Colonic mucosa (tissue), 4 donors: ENCODE measurements at places on chromosomes 3 and 15.
A peak's percentile ranks its signal among the peaks of the same experiment; 100 is the strongest.

- DNase-seq: no peak
These were observed 56.5 kb upstream of the SLC6A1 start for GRCh38 chr3:10935846-10936631.

- no peak for DNase-seq
These were observed 149.9 kb downstream of the LRRK1 start for GRCh38 chr15:101068961-101069653.

DNA sequence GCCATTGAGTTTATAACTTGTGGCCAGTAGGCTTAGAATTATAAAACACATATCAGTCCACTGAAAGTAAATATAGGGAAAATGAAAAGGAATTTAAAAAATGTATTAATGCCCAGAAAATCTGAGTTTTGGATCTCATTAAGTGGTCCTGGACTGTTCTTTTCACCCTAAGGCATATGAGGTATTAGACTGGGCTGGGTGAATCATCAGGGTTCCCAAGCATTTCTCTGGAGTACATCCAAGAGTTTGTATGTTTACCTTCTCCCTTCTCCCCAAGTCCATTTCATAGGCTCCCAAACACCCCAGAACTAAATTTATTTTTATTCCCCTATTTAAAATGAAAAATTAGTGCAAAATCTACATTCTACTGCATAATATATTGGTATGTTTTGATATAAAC is 31.9 kb upstream of the SPTSSB start:
- no peak for DNase-seq

- DNase-seq: no peak
These were observed 43.6 kb downstream of the PIK3R4 start for GRCh38 chr3:130702985-130703384.

DNA sequence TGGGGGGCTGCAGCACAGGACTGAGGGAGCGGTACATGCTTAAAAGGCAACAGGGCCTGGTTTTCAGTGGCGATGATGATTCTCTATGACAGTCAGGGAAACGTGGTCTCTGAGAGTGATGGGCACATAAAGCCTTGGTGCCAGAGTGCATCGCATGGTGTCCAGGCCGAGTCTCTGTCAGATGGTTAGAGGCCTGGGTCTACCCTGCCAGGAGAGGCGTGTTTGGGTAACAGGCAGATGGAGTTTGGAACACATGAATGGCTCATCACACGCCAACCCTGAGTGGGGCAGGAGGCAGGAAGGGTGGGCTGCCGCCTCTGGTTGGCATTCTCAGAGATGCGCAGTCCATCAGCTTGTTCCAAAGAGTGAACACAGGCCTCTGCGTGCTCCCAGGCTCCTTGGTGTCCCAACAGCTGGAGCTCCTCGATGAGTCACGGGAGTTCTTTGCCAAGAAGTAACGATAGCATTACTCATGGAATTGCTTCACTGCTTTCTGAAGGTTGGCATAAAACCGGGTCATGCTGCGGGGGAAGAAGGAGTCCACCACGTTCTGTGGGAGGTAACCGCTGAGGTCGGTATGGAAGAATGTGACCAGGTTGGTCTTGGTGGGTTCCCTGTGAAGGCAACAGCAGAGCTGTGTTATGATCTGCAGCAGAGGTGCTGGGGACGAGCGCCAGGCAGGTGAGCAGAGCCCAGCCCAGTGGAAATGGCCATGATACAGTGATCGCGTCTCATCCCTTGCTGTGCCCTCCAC is 11.0 kb downstream of the STARD5 start:
- DNase-seq: peak; percentile 62

GRCh38 chr15:61092361-61093157 is 136.5 kb downstream of the RORA start:
- DNase-seq: no peak

DNA sequence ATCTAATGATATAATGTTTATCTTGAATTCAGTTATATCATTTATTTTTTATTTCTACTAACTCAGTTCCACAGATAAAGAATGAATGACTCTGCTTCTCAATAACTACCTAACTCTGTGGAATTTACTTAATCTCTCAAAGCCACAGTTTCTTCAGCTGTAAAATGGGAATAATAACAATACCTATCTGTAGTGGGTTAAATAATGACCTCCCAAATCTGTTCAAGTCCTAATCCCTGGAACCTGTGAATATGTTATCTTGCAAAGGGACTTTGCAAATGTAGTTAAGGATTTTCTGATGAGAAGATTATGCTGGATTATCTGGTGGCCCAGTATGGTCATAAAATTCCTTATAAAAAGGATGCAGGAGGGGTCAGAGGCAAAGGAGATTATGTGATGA is 61.7 kb downstream of the THRB start:
- no peak for DNase-seq

- no peak for DNase-seq
These were observed 808 bp downstream of the GK5 start for GRCh38 chr3:142224482-142225072.

- no peak for DNase-seq
These were observed 400.6 kb downstream of the VPS13C start for GRCh38 chr15:61659566-61660190.

GRCh38 chr15:89126009-89126408 is 37.8 kb downstream of the ABHD2 start:
- DNase-seq: no peak

DNA sequence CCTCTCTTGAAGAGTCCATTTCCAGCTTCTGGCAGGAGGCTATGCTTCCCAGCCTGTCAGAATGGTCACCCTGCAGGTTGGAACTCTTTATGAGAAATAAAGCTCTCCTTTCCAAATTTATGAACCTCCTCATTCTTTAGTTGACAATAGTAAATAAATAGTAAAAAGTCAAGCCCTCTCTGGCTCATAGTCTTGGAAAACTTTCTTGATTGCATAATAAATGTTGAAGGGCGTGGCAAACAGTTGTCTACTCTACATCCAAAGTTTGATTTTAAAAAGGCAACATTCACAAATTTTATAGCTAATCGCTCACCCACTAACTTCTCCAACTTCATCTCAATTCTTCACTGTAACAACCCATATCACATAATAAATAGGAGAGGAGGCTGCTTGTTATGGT is 58.8 kb downstream of the MCF2L2 start:
- no peak for DNase-seq

- DNase-seq: no peak
These were observed 125.8 kb upstream of the ZNF385D start for GRCh38 chr3:21876782-21877181.

GRCh38 chr15:90219421-90220141 is 14.2 kb downstream of the CIB1 start:
- DNase-seq: no peak

GRCh38 chr3:38738630-38739395 is 77.2 kb downstream of the SCN10A start:
- peak; percentile 46 for DNase-seq

DNA sequence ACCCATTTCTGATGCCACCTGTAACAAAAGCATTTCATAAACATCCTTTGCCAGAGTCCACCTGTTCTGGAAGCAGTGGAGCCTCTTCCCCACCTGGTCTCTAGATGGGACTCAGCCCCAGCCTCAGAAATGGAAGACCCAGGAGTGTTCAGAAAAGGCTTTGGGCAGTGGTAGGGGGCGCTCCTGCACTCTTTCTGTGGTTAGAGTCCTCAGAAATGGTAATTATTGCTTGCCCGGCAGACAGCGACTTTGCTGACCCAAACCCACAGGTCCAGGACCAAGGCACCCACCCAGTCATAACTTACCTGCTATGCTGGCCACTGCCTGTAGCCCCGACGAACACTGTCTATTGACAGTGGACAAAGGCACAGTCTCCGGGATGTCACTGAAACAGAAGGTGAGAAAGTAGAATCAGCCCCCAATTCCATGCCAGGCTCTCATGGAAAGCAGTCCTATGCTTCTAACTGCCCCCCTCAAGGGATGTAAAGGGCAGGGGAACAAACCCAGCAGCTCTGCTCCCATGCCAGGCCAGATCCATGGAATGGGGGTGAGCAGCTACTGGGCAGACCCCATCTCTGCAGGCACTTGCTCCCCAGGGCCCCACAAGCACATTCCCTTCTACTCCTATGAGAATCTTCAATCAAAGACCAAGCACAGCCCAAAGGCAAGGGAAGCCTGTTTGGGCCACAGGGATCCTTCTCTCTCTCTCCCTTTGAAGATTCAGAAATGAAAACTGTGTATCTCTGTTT is 5.1 kb downstream of the ACAA1 start:
- DNase-seq: peak; percentile 53

DNA sequence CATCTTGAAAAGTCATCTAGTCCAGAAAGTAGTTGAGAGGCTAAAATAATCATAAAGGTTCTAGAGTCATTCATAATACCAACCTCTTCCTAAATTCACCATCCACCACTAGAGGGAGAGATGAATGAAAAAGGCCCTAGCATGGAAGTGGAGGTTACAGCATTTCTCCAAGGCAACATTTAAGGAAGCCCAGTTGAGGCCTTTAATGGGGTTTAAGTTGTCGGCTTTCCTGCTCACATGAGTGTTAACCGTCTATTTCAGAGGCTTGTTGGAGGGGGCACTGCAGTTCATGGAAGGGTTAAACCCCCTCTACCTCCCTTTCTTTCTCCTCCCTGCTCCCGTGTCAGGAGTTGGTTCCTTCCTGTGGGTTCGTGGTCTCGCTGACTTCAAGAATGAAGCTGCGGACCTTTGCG is 3.8 kb upstream of the SLCO3A1 start:
- no peak for DNase-seq

- peak; percentile 9 for DNase-seq
These were observed 97.3 kb downstream of the DAPK2 start for GRCh38 chr15:63948971-63949370.

DNA sequence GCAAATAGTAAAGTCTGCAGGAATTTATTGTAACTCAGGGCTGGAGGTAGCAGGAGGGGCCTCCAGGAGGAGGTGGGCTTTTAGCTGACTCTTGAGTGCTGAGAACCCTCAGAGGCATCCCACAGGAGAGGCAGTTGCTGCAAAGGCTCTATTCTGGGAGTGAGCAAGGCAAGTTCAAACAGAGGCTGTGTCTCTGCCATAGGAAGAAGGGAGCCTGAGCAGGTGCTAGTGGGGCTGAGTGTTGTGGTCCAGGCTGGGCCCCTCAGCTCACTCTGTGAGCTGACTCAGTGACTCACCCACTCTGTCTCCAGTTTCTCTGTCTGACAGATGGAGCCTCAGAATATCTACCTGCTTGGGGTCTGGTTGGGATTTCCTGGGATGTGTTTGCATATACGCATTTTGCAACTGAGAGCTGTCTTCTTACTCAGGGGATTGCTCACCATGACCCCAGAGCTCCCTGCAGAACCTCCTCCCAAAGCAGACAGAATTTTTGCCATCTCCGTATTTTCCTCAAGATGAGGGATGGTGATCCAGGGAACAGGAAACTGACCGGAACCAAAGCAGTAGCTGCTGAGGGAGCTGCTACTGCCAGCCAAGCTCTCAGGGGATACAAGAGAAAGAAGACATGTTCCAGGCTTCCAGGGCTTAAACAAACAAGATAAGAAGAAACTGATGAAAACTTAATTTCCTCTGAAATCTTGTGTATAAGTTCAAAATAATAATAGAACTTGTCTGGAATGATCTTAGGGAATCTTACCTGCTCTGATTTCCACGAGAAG is 13.6 kb upstream of the NOX5 start:
- DNase-seq: no peak

DNA sequence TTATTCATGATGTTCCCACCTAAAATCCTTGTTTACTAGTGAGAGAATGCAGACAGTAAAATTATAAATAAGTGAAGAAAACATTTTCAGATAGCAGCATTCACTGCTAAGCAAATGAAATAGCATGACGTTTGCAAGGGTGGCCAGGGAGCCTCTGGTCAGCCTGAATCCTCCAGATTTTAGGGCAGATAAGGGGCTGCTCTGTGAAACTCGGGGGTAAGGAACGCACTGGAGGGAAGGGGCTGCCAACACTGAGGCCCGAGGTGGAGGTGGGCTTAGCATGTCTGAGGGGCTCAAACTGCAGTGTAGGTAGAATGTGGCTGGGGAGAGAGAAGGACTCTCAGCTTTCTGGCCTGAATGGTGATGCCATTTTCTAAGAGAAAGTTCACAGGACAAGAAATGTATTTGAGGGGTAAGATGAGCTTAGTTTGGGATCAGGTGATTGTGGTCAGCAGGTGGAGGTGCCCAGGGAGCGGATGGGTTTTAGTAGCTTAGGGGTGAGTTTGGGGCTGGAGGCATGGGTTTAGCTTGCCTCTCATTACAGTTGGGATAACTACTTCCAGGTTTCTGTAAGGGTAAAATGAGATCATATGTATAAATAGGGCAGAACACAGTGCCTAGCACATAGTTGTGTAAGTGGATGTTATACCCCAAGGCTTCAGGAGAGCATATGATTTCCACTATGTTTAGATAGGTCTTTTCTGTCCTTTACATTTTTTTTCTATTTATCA is 20.5 kb downstream of the GPR171 start:
- no peak for DNase-seq

- DNase-seq: no peak
These were observed 101.3 kb downstream of the DPH6 start for GRCh38 chr15:35444557-35445204.

DNA sequence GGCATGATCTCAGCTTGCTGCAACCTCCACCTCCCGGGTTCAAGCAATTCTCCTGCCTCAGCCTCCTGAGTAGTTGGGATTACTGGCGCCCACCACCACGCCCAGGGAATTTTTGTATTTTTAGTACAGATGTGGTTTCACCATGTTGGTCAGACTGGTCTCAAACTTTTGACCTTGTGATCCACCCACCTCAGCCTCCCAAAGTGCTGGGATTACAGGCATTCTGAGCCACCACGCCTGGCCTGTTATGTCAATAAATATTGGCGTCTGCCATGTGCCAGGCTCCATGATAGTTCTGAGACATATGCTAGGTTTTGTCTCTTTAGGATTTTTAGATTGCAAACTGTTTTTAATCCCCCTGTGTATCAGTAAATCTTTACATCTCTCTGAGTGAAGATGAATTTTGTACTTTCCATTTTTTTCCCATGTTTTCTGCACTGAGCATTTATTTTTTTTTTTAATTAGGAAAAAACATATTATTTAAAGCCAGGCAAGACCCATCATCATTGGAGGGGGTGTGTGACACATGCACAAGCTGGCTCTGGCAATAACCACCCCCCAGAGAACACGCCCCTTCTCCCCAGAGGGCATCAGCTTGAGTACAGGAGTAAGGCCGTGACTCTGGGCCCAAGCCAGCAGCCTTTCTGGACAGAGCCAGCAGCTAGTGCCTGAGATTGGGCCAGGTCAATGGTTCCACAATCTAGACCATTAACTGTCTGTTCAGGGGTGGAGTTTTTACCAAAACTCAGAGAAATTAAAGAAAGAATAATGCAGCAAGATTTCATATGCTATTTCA is 51.0 kb upstream of the ATP1B3 start:
- DNase-seq: no peak

DNA sequence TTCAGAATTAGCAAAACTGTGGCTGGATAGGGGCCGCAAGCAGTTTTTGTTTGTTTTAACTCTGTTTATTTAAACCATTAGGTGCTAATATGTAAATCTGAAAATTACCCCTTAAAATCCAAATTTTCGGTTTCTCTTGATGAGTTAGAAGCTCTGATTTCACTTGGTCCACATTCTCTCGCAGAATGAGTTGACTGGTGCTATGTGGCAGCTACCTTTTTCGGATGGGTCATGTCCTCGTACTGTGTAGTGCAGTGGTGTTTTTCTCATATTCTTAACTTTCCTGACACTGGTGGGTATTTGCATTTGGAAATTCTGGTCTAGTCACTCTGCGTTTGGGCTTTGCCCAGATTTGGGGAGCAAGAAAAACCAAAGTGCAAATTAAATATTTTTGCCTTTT is 87.1 kb downstream of the DIPK2A start:
- no peak for DNase-seq
